ENCODE measurements at places on chromosomes 13 and 19.

DNA sequence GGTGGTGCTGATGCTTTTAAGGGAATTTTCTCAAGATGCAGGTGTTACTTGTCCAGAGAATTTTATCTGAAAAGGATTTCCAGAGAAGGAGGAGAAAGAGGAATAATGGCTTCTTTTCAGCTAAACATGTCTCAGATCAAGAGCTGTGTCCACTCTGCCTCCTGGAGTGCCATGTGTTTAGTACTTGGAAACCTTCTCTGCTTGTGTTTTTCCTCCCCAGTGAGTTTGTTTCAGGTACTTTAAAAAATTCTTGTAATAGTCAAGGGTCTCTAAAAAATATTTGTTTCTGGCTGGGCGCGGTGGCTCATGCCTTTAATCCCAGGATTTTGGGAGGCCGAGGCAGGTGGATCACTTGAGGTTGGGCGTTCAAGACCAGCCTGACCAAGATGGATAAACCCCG lies 22.7 kb downstream of the ZNF431 start:
- no peak for DNase-seq

DNA sequence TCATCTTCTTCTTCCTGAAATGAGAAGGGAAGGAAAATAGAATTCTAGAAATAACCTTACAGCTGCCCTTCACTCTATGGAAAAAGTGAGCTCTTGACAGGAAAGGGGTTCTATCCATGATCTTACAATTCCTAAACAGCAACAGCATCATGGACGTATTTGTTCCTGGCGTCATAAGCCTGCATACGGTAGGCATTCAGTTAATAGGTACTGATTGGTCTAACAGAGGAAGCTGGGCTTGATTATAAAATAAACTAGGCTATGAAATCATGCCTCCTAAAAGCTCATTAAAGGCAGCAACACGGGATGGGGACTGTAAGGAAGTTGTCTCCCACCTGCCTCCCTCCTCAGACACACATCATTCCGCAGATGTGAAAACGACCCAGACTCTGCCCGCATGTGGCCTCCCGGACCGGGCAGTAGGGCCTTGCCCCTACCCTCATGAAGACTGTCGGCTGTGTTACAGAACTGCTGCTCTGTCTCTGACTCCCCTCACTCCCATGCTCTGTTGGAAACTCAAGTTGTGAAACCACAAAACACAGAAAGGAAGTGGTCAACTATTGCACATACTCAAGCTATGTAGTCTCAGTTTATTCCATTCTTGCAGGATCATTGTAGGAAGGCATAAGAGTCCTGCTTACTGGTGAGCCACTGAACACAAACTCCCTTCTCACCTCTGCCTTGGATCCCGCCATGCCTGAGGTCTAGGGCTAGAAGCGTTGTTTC lies 129.8 kb downstream of the DLEU7 start:
- DNase-seq: no peak

- DNase-seq: no peak
Measured at GRCh38 chr13:40470660-40471059, 195.8 kb downstream of the FOXO1 start.

GRCh38 chr13:111610081-111610480 lies 289.6 kb downstream of the TEX29 start:
- no peak for DNase-seq

DNA sequence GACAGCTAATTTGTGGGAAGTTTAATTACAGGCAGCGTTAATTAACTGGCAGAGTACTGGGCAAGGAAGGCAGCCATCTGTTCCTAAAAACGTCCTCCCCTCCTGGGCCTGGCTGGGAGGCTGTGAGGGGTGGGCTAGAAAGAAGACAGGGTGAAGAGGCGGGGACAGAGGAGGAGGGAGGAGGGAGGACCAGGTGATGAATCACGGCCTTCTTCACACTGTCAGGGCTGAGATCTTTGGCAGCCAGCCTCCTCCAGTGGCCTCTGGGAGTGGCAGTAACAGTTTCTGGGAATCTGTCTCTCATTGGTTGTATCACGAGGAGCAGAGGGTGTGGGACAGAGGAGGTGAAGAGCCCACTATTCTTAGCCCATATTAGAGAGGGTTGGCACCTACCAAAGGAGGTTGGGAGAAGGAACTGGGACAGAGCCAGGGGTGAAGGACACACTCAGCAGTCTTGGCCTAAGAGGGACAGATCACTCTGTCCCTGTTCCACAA lies 9.6 kb upstream of the ZNRF4 start:
- no peak for DNase-seq

DNA sequence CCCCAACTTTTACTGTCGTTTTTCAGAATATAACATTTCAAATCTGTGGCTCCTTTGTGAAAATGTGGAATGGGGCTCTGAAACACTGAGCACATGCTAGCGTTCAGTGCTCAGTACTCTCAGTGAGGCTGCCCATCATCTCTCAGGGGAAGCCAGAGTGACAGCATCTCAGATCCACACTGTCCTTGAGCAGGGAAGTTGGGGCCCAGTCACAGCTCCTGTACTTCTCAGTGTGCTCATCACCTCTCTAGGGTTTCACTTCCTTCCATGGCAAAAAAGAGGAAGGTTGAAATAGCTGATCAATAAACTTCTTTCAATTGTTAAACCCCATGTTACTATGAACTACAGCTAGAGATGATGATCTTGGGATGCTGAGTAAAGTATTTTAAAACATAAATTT lies 565.9 kb upstream of the SPRY2 start:
- DNase-seq: no peak

DNA sequence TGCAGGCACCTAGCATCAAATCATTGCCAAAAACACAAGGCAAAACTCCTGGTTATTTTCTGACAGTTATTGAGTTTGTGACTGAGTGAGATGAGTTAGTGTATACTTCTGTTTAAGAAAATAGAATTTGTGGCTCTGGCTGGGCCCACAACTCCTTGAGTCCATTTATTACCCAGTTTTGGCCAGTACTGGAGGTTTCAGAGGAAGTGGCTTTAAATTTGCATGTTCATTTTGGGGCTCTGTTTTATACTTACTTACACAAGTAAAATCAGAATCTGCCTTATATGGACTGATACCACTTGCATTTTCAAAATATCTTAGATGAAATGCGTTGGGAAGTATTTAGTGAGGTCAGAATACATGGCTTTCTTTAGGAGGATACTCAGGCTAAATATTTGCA lies 29.0 kb downstream of the TNFSF11 start:
- DNase-seq: no peak

GRCh38 chr19:8517551-8518442 lies 3.8 kb upstream of the ZNF414 start:
- DNase-seq: no peak

GRCh38 chr13:99320693-99321481 lies 13.7 kb upstream of the GPR183 start:
- no peak for DNase-seq

Data from pancreas (tissue), 10 donors.